T-helper 2 cell (primary cell): ENCODE measurements at places on chromosomes 6 and 20.

DNA sequence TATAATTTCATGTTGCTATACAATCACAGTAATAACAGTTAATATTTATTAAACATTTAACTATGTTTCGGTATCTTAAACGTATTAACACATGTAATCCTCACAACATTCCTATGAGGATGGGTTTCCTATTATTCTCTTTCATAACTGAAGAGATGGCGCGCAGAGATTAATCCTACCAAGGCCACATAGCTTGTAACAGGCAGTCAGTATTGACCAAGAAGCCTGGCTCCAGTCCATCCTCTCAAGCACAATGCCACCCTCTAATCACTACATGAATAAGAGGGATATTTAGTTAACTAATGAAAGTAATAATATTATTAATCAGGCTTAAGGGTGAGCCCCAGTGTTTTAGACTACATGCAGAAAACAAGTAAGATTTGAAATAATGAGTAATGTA, 149.7 kb upstream of the SIM1 start:
- DNase-seq, result no peak

DNA sequence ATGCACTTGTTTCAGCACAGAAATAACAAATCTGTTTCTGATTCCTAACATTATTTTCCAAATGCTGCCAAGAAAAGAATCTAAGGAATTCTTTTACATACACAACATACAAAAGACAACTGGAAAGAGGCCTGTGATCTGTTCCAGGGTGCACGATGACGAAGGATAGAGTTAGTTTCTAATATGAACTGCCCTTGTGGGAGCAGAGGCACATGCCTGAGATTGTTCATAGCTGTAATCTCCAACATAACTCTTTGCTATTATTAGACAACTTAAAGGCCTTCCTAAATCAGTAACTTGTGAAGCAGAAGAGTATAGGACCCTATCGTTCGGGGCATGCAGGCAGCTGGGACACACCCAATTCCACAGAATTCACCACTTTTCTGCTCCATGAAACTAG, 41.2 kb upstream of the NHSL1 start:
- no peak for DNase-seq

DNA sequence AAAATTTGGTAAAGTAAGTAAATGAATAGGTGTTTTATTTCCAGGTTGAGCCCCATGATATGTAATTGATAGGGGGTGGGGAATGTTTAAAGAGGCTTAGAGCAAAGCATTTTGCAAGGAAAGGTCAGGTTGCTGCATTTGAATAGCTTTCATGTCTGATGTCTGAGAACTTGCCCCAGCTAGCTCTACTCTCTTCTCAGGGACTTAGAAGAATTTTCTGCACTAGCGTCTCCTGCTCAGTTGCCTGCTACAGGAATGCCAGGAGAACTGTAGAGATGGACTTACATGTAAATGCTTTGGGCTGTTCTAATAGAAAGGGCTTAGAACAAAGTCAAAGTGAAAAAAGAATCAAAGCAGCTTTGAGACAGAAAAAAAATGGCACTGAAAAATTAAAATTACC, 35.5 kb downstream of the TRMT6 start:
- DNase-seq, result no peak

- no peak for DNase-seq
Observed at GRCh38 chr20:1833728-1834726, 61.2 kb upstream of the SIRPA start.

GRCh38 chr6:135054226-135054568, 425 bp downstream of the HBS1L start:
- no peak for DNase-seq

GRCh38 chr6:36986704-36987047, 680 bp upstream of the MTCH1 start:
- DNase-seq, result no peak

- DNase-seq, result no peak
Observed at GRCh38 chr6:80174900-80175572, 68.6 kb downstream of the BCKDHB start.

DNA sequence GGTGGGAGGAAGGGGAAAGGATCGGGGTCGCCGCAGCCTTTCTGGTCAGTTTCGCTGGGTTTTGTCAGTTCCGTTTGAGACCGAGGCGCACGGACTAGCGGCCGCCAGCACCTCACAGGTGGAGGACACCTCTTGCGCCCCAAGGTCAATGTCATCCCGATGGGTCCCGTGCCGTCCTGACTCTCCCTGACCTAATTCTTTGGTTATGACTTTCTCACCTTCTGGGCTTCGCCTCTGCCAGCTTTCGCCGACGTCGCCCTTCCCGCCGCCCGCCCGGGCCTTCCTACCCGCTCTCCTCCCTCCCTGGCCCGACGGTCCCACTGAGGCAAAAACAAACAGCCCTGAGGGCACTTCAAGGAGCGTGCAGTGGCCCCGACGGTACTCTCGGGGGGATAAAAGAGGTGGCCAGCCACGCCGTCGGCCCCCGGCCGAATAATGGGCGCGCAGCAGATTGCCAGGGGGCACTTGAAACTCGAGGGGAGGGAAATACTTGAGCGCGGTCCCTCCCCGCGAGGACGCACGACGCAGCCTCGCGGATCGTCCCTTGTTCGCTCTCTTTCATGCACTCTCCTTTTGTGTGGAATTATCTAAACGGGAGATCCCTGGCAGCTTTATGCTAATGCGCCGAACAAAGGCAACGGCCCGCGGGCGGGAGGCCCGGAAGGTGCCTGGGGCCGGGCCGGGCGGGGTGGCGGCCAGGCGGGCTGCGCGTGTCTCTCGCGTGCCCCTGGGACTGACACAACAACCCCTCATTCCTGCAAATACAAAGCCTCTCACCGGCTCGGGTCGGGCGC, 3.9 kb upstream of the INSM1 start:
- no peak for DNase-seq

DNA sequence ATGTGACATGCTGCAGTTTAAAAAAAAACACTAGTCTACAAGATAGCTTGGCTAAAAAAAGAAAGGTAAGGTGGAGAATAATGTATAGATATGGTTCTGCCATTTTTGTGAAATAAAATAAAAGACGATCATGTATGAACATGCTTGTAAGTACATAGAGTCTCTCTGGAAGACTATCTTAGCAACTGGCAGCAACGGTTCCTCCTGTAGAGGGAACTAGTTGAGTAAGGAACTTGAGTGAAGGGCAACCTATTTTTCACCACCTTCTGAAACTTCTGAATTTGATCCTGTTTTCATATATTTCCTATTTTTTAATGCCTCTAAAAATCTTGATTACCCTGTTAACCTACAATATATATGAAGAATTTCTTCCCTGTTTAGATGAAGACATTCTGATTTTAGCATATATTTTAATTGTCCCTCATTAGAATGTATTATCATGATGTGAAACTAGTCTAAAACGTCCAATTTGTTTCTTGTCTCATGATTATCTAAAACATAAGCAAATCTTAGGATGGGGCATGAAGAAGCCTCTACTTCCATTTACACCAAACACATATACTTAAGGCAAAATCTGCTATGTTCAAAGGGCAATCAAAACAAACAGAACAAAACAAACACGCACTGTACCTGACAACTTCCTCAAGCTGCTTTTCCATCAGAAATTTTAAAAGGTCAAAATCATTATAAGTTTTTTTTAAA, 202.5 kb downstream of the ISM1 start:
- no peak for DNase-seq

DNA sequence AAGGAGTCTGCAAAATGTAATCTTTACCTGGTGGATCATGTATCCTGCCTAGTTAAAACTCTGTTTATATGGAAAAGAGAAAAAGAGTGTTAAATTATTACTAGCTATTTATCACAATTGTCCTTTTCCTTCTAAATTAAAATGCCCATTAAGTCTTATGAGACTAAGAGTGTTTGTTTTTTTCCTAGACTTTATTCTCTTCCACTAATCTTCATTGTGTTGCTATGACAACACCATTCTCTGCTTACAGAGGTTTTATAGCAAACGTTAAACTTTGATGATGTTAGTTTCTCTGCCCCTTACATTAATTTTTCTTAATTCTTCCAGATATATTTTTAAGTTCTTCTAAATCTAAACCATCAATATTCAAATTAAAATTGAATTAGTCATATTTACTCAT, 420.8 kb downstream of the TBC1D32 start:
- no peak for DNase-seq

- DNase-seq, result no peak
Observed at GRCh38 chr6:152277826-152278329, 359.3 kb downstream of the SYNE1 start.

GRCh38 chr6:156833755-156834154, 56.6 kb downstream of the ARID1B start:
- DNase-seq, result no peak

DNA sequence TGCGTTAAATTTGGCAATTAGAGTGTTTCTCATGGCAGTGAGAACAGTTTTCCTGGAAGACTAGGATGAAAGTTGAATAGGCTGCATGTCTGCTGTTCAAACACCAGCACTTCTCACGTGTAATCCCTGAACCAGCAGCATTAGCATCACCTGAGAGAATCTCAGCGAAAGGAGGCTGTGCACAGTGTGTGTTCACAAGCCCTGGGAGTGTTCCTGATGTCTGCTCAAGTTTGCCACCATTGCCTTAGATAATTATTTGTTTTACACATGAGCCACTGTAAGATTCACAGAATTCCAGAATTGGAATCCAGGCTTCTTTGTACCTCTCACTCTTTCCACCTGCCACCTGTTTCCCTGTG, 117.3 kb downstream of the JARID2 start:
- no peak for DNase-seq
